Inflammatory macrophage (primary cell): ENCODE measurements at places on chromosomes 6 and 20.
A peak's percentile ranks its signal among the peaks of the same experiment; 100 is the strongest.

- DNase-seq, result no peak
Observed at GRCh38 chr6:215335-216034, 76.8 kb upstream of the DUSP22 start.

DNA sequence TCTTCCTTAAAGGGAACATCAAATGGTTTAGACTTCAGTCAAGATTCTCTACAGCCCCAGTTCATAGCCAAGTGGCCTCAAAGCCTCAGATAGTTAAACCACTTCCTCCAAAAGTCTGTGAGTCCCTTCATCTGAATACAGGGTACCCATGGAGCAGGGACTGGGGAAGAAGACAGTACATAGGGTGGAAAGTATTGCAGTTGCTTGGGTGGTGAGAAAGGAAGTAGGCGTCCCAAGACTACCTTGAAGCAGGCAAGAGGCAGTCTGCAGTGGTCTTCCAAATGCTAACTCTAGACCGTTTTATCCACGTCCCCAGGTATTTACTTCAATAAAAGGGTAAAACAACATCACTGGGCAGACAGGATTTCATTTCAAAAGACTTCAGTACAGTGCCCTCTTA, 2.0 kb downstream of the FYN start:
- peak; percentile 17 for DNase-seq

GRCh38 chr20:56916345-56916622, 287.2 kb downstream of the TFAP2C start:
- no peak for DNase-seq

DNA sequence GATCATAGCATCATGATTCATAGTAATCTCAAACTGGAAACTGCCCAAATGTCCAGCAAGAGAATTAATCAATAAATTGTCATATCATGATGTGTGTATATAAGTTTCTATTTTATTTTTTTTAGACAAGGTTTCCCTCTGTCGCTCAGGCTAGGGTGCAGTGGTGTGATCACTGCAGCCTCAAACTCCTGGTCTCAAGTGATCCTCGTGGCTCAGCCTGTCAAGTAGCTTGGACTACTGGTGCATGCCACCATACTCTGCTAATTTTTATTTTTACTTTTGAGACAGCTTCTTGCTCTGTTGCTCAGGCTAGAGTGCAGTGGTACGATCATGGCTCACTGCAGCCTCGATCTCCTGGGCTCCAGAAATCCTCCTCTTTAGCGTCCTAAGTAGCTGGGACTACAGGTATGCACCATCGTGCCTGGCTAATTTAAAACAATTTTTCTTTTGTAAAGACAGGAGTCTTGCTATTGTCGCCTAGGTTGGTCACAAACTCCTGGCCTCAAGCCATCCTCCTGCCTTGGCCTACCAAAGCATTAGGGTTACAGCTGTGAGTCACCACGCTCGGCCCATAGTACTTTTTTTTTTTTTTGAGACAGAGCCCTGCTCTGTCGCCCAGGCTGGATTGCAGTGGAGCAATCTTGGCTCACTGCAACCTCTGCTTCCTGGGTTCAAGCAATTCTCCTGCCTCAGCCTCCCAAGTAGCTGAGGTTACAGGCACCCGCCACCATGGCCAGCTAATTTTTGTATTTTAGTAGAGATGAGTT, 8.7 kb upstream of the ATRN start:
- DNase-seq, result no peak

GRCh38 chr6:18165751-18166150, 10.5 kb downstream of the KDM1B start:
- DNase-seq, result peak; percentile 58

DNA sequence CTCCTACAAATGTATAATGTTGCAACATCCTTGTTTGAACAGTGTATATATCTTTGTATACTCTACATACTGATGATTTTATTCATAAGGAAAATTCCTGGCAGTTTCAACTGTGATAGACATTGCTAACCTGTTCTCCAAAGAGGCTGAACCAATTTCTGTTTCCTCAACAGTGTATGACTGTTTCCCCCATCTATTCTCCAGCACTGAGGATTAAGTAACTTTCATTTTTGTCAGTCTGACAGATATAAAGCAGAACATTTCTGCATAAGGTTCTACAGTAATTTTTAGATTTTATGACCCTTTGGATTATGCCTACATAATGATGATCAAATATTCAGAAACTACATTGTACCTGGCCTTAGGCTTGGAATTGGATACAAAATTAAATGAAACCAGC, 9.9 kb downstream of the PPP1R16B start:
- DNase-seq, result no peak

GRCh38 chr6:159788276-159788675, 1.1 kb downstream of the TCP1 start:
- no peak for DNase-seq

GRCh38 chr6:13116155-13116554, 212.2 kb downstream of the TBC1D7 start:
- peak; percentile 3 for DNase-seq

- no peak for DNase-seq
Observed at GRCh38 chr6:28553986-28554881, 28.6 kb downstream of the GPX5 start.

DNA sequence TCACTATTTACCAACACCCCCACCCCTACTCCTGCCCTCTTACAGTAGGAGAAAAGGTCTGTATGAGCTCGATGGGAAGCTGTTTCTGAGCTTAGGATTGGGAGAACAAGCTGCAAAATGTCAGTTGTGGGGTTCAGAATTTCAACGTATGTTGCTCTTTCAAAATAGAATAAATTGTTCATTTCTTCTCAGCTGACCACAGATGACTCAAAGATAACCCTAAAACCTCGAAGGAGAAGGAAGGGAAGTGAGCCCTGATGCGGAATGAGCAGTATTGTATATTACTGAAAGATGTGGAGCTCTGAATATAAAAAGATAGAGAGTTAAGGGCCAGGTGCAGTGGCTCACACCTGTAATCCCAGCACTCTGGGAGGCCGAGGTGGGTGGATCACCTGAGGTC, 35.9 kb upstream of the MYLIP start:
- DNase-seq, result peak; percentile 38

- DNase-seq, result no peak
Observed at GRCh38 chr20:21510414-21511384, 3.2 kb downstream of the NKX2-2 start.

GRCh38 chr6:136226027-136226673, 24.0 kb downstream of the MTFR2 start:
- peak; percentile 76 for DNase-seq

- DNase-seq, result no peak
Observed at GRCh38 chr6:21999012-21999528, 297.8 kb downstream of the PRL start.

- no peak for DNase-seq
Observed at GRCh38 chr6:26126394-26127235, 39.4 kb downstream of the HFE start.

DNA sequence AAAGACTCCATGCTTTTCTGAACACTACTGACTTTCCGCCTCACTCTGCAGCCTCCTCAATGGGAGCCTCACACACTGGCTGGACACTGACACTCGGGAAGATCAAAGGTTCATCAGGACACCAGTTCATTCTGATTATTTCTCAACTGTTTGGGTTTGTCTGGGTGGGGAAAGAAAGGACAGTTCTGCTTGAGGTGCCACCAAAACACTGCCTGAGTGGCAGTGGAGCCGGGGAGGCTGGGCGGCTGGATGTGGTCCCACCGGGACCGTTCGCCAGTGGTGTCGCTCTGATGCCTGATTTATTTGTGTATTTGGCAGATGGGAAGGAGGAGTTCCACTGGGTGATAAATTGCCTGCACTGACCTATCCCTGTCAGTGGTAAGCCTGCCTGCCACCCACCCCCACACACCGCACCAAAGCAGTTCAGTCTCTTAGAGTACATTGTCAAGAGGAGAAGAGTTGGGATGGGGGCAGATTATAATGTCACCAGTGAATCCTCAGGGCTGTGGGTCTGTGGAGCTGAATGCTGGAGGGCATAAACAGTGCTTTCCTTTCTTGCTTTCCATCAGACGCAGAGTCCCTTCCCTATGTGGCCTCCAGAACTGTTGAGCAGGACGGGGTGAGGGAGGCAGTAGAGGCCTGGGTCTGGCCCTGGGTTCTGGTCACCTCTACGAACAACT, 49.8 kb downstream of the EDN1 start:
- DNase-seq, result no peak

DNA sequence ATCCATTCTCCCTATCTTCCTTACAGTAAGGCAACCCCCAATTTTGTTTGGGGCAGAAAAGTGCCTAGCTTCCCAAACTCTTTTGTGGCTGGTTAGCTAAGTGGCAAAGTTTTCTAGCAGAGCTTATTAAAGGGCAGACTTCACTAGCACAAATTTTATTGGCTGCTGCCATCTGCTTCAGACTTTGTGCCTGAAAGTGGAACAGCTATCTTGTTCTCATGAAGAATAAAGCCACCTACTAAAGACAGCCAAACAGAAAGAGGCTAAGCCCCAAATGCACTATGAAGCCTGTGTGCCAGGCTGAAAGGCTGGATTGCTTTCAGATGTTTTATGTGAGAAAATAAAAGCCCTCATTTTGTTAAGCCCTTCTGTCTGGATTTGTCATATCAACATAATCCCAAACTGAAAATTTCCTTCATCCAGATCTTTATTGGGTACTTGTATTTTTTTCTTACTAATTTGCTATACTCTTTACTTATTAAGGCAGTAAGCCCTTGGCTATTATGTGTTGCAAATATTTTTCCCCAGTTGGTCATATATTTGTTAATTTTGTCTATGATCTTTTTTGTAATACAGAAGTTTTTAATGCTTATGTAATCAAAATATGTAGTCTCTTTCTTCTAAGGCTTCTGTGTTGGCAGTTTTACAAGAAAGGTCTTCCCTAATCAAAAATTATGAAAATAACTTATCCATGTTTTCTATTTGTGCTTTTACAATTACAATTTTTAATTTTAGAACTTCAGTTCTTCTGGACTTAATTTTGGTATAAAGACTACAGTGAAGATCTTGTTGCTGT, 191.1 kb downstream of the TASP1 start:
- no peak for DNase-seq

- no peak for DNase-seq
Observed at GRCh38 chr6:44967481-44967880, 360.6 kb upstream of the RUNX2 start.

DNA sequence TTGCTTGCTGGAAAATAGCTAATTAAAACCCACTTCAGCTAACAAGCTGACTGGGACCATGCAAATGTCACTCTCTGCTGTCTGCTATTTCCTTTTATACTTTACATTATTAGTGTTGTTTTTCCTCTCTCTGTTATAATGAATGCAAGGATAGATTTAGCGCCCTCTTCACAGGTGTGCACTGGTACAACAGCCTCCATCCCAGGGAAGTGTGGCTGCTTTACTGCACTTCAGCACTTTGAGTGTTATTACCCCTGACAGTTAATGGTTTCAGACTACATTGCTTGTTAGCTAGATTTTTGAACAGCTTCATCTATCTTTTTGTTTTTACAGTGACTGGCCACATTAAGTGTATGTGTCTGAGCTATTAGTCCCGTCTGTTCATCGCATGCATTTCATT, 405.7 kb downstream of the RNF144B start:
- DNase-seq, result no peak

DNA sequence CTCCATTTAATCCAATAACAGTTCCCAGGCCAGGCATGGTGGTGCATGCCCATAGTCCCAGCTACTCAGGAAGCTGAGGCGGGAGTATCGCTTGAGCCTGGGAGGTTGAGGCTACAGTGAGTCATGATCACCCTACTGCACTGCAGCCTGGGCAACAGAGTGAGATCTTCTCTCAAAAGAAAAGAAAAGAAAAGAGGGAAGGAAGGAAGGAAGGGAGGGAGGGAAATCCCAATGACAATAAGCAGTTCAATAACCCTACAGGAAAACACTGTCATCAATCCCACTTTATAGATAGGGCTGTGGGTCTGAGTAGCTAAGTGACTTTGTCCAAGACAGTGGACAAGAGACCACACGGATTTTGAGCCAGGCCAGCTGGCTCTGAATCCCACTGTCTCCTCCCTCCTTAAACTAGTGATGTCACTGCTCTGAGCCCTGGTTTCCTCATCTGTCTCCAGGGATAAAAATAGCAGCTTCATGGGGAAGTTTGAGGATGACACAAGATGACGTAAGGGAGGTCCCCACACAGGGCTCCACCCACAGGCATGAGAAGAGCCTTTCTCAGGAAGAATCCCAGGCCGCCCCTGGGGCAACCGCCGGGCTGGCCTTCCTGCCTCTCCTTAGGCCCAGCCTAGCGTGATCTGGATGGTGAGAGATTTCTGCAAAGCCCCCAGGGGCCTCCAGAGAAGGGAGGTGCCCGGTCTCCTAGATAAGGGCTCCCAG, 7.2 kb upstream of the TRIB3 start:
- peak; percentile 95 for DNase-seq

GRCh38 chr6:116366740-116367275, 3.9 kb upstream of the DSE start:
- DNase-seq, result no peak

DNA sequence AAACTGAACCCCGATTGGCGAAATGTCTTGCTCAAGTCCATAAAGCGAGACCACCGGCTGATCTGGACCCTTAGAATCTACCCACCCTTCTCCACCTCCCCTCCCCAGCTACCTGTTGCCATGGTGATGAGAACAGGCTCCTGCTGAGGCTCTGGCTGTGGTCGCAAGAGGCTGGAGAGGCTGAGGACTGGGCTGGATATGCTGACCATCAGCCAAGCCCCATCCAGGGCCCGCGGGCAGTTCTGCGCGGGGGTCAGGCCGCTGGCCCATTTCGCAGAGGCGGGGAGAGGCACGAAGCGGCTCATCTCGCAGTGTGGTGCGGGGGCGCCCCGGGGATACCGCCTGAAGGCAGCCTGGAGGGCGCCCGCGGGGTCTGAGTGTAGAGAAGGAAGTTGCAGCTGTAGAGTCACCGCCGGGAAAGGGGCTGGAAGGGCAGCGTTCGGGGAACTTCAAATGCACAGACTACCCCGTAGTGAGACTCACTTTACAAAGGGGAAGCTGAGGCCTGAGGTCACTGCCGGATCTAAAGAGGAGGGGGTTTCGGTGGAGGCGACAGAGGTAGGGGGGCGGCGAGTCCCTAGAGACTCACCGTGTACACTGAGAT, 671 bp downstream of the TAPBP start:
- DNase-seq, result peak; percentile 62

DNA sequence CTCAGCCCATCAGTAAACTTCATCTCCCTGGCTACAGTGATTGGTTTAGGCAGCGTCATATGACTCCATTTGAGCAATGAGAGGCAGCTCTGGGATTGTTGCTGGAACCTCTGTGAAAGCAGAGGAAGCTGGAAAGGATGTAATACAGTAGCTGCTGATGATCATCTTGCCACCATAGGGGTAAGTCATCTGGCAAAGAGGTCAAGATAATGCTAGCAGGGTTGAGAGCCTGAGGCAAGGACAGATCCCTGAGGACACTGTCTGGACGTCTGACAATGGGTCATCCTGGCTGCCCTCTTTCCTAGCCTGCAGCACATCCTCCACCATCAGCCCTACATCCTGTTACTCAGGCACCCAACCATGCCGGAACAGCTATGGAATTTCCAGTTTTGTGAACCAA, 25.5 kb upstream of the FKBP1A start:
- no peak for DNase-seq

- no peak for DNase-seq
Observed at GRCh38 chr20:59667981-59668515, 63.7 kb downstream of the PHACTR3 start.
